ENCODE measurements at places on chromosomes 13 and 19.

DNA sequence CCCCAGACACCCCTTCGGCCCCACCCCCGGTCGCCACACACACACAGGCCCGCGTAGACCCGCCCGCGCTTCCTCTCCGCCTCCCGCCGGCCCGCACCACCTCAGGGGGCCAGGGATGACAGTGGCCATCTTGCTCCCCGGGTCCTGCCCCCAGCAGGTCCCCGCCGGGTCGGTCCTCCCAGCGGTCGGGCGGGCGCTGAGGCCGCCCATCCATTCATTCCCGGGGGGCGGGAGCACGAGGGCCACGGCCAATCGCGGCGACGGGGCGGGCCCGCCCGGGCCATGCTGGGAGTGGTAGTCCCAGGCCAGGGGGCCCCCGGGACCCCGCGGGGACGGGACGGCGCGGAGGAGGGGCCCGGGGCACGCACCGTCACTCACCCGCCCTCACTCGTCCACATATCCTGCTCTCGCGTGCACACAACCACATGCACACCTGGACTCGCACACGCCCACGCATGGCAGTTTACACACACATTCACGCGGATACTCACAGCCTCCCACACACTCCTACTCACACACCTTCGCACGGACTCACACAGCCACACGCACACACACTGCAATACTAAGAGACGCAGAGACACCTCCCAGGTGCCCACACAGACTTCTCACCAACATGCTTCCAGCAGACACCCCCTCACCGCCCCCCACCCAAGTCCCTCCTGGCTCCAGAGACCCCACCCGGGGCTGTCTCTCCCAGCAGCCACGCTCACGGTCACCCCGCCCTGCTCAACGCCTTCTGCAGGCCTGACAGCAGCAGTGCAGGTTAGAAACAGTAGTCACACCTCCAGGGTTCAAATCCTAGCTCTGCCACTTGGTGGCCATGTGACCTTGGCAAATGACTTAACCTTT is at the start of gene DPF1:
DPF1 (minus strand) TSS at position 209 of the 849 bp plus-strand sequence; CDS start at position 129, 80 bp downstream.
- DNase-seq: peak; percentile 75

DNA sequence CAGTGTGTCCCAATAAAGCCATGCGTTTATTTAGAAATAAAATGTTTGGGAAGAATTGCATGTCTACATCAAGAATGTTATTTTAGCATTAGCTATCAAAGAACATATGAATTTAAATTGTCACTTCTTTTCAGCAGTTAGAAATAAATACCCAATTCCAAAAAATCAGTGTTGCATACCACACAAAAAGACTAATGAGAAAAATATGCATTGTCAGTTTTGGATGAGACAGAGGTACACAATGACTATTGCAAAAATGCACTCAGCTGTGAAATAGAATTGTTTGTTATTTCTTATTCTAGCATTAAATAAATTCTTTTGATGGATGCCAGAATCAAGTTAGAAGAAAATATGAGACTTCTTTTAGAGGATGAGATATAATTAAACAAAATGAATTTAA is 833.9 kb downstream of the SLITRK1 start:
- no peak for DNase-seq

- no peak for DNase-seq
Measured at GRCh38 chr13:77701305-77701704, 3.8 kb downstream of the SLAIN1 start.

- DNase-seq: no peak
Measured at GRCh38 chr13:30346153-30346788, 38.9 kb upstream of the KATNAL1 start.

GRCh38 chr19:7663706-7664105 is 5.1 kb upstream of the RETN start:
- DNase-seq: no peak

DNA sequence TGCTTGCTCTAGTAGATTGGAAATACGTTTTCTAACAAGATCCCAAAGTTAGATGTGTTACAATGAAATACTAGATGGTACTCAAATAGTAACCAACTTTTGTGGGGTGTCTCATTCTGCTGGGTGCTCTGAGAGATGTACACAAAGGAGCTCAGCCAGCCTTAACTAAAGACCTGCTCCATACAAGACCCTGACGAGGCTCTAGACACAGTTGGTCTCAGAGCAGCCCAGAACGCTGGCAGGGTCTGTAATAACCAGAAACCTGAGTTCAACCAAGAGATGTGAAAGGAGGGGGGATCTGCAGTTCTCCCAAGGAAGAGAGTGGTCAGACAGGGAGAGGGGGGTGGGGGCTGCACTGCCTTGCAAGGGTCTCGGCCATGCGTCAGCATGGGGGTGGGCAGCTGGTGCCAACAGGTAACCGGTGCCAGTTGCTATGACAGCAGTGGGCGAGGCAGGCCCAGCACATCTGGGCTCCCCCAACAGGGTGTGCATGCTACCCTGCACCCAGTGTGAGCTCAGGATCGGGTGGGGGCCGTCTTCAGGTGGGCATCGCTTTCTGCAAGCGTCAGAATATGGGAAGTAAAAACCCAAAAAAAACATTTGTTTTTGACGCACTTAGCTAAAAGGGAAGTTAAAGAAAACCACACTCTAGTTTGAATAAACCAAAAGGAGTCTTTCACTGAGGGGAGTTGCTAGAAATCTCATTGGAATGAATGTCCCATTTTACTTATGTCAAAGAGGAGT is 68.0 kb upstream of the GPR183 start:
- no peak for DNase-seq

DNA sequence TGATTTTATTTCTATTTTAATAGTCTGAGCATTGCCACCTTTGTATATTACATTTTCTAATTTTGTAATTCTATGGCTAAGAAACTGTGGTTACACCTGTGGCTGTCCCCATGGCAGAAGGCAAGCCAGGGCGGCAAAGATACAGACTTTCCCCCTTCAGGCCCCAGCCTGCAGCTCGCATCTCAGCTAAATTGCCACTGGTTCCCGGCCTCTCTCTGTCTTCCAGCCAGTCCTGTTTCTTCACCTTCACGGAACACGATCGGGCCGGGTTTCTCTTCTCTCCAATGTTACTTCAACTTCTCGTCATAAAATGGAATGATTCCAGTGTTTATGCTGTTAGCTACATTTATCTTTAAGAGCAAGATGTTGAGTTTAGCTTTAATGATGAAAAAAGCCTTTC is 124.5 kb upstream of the ZNF507 start:
- no peak for DNase-seq

DNA sequence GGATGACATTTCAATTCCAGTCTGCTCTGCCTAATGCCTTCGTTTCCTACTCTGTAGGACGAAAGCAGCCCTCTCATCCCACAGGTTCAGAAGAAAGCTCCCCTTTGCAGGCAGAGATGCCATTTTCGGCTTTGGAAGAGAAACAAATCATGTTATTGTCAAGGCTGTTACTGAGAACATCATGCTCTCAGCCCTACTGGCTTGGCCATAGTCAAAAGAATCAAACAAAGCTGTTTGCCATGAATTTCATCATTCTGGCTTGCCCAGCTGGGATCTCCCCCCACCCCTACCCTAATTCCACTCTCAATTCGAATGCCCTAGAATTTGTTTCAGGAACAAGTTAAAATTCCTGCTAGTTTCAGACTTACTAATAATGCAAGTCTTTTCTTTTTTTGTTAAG is 162.3 kb upstream of the SERP2 start:
- DNase-seq: peak; percentile 91

DNA sequence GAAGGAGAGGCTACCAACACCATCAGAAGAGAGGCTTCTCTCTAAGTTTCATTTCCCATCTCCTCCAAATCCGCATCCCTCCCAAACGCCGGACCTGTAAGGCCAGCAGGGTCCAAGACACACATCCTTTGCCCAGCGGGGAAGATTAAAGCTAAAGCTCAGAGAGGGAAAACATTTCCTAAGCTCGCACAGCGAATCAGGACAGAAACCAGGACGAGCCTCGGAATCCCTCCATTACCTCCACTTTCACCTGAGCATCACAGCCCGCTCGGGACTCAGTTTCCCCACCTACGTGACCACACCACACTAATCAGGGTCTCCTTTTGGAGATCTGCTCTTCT is 711 bp upstream of the FOSB start:
- no peak for DNase-seq

GRCh38 chr19:45569619-45570421 is 14.8 kb downstream of the OPA3 start:
- DNase-seq: no peak

DNA sequence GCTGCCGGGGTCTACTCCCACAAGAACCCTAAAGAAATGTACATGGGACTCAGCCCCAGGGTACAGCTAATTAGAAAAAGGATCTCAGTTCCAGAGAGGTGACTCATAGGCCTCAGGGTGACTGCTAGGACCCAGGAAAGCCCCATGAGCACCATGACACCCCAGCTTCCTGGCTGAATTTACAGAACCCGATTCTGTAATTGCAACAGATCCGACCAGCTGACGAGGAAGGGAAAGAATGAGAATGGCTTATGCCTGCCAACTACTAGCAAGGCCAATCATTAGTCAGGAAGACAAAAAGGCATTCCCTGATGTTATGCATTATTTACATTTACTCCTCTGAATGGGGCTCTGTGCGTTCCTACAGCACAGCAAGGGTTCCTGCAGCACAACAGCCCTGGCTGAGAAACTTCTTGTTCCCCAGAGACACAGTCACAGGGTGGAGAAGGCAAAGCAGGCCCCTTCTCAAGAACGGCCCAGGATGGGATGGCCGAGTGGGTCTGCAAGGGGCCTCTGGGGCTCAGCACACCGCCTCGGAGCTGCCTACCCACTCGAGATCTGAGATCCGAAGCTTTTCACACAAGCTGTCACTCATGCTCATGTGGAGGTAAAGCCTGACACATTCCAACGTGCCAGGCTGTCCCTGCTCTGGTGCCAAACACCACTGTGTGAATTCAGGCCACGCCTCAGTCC is 27.2 kb downstream of the PBX4 start:
- DNase-seq: no peak

DNA sequence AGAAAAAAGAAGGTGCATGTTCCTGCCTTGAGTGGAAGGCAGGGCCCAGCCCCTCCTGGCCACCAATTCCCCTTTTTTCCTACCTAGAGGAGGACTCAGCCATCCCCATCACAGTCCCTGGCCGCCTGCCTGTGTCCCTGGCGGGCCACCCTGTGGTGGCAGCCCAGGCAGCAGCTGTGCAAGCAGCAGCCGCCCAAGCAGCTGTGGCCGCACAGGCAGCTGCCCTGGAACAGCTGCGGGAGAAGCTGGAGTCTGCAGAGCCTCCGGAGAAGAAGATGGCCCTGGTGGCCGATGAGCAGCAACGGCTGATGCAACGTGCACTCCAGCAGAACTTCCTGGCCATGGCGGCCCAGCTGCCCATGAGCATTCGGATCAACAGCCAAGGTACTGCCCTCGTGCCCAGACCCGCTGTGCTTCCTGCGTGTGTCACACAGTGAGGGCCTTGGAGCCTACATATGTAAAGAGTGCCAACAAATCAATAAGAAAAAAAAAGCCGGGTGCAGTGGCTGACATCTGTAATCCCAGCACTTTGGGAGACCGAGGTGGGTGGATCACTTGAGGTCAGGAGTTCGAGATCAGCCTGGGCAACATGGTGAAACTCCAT is 17.6 kb upstream of the WDR18 start:
- no peak for DNase-seq

DNA sequence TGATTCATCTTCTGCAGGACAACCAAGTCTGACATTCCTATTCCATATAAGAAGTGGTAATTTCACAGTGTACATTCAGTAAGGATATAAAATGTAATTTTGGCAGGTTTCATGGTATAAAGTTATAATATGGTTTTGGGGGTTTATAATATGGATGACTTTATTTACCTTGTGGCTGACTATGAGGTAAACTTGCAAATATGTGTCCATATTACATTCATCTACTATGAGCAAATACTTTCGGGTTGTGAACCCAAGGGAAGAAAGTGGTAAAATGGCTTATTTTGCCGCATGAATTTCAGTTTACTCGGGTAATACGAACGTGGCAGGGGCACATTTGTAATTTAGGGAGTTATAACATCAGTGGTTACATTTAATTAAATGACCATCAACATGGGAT is 86.7 kb upstream of the TNFSF11 start:
- DNase-seq: no peak

- no peak for DNase-seq
Measured at GRCh38 chr19:29485293-29485692, 40.5 kb upstream of the VSTM2B start.

GRCh38 chr19:44164327-44164672 is 600 bp upstream of the ZNF226 start:
- DNase-seq: no peak

- DNase-seq: no peak
Measured at GRCh38 chr19:13019332-13019731, 24.1 kb downstream of the NFIX start.

GRCh38 chr13:105816994-105817393 is 718.5 kb downstream of the EFNB2 start:
- no peak for DNase-seq

- DNase-seq: no peak
Measured at GRCh38 chr13:54347531-54347930, 1318.9 kb downstream of the OLFM4 start.

- DNase-seq: no peak
Measured at GRCh38 chr19:3042621-3043267, 13.7 kb upstream of the TLE2 start.

- DNase-seq: no peak
Measured at GRCh38 chr19:33274663-33275558, 27.4 kb downstream of the CEBPA start.

DNA sequence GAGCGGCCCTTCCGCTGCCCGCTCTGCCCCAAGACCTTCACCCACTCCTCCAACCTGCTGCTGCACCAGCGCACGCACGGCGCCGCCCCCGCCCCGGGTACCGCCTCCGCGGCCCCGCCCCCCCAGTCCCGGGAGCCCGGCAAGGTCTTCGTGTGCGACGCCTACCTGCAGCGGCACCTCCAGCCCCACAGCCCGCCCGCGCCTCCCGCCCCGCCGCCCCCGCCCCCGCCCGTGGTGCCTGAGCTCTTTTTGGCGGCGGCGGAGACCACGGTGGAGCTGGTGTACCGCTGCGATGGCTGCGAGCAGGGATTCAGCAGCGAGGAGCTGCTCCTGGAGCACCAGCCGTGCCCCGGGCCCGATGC is 3.2 kb upstream of the NAT14 start:
- DNase-seq: no peak

DNA sequence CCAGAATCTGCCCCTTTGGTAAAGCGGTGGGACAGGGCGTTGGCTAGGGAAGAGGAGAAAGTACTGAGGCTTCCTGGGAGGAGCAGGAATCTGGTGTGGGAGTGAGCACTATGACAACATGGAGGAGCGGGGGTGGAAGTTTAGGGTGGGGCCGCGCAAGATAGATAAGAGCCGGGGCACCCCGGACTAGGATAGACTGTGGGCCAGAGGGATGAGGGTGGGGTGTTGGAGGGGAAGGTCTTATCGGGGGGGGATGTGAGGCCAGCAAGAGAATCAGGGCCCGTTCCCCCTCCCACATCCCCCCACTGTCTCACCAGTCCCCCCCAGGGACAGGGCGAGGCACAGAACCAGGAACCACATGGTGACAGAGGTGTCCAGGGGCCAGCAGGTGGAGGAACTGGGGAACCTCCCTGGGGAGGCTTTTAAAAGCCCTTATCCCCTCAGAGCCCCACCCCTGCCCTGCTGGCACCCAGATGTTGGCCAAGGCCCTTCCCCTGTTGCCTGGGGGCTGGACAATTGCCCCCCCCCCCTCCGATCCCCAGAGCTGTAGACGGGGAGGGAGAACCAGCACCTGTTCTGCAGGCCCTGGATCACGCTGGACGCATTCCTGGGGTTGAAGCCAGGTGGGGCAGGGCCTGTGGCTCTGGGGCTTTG is at the start of gene KLK1:
KLK1 (minus strand) TSS at position 399 of the 654 bp plus-strand sequence; CDS start at position 360, 39 bp downstream.
- no peak for DNase-seq

GRCh38 chr13:27182844-27183497 is 11.4 kb upstream of the USP12 start:
- no peak for DNase-seq

Data from NCI-H1930 (cell line).